ENCODE measurements at places on chromosomes 6 and 20.

GRCh38 chr6:158460602-158461169, 99.2 kb upstream of the TMEM181 start:
- DNase-seq = no peak

- no peak for DNase-seq
These were observed 30.9 kb upstream of the ERVFRD-1 start for GRCh38 chr6:11142296-11143027.

DNA sequence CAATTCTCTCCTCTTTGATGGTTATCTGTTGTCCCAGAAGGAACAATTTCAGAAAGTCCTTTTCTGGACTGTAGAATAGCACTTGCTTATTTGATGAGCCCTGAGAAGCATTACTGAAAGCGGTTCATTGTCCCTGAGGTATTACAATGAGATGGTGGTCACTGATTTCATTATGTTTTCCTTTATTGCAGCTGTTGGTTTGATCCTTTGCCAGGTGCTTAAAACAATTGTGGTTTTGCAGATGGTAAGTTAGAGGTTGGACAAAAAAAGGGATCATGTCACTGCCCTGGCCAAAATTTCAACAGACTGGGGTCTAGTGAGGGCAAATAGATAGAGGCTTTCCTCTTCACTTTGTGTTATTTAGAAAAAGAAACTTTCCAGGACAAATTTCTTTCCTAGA, 61.9 kb downstream of the ESR1 start:
- DNase-seq = no peak

DNA sequence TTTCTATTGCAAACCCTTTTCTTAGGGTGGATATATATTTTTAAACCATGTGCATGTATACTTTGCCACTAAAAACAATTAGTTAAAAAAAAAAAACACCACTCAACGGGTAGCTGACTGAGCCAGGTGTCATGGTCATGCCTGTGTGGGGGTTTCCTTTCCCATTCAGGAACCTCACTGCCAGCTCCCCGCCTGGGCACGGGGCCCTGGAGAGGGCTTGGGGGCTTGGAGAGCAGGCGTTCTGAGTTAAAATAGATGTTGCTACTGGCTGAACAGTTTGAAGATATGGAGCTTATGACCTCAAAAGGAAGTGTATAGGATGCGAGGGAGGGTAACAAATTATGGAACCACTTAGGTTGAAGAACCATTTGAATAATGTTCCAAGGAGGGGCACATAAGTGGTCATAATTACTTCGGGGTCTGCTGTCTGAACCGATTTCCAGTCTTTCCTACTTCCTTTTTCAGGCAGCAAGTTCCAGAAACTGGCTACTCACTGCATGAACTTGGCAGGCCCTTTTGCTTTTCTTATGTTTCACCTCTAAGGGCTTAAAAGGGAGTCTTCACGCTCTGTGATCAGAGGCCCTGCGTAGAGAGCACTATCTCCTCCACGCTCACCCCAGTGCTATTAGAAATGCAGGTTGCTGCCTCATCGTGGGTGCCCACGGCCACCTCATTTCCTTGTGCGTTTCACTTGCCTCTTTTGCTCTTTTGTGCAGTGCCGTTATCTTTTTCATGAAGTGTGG, 9.9 kb downstream of the STX16 start:
- DNase-seq = no peak

Measured in esophagus squamous epithelium (tissue), 5 donors.